Neural crest cell (in vitro differentiated cells): ENCODE measurements at places on chromosomes 2 and 18.

DNA sequence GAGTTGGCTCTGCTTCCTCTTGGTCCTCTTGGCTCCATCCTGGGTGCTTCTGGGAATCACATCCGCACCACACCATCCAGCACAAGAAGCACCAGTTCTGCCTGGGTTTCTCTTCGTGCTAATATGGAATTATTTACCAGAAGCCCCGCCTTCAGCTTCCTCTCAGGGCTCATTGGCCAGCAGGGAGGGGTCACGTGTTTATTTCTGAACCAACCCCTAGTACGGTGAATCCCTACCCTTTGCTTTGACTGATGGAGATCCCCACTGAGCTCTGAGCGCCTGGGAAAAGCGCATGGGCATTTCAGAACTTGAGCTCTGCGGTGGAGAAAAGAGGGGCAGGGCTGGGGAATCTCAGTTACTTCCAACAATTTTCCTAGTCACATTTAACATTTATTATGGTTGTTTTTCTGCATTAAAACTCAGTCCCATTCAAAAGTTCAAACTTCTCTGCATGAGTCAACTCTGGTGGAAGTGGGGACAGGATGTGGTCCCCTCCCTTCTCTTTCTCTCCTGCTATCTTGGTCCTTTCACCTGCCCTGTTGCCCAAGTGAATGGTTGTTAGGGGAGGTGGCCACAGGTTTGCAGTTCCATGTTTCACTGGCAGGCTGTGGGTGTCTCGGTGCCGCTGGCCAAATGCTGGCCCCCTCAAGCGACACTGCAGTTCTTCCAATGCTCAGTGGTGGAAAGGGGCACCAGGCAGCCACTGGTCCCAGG lies 76.4 kb upstream of the TTC39C start:
- no peaks in the 10 kb centered on the region for H3K36me3 ChIP-seq
- no peak for DNase-seq
- H3K4me3 ChIP-seq = no peak overlapping the region
- H3K27me3 ChIP-seq = no peaks in the 10 kb centered on the region
- H3K4me1 ChIP-seq = no peaks in the 10 kb centered on the region

DNA sequence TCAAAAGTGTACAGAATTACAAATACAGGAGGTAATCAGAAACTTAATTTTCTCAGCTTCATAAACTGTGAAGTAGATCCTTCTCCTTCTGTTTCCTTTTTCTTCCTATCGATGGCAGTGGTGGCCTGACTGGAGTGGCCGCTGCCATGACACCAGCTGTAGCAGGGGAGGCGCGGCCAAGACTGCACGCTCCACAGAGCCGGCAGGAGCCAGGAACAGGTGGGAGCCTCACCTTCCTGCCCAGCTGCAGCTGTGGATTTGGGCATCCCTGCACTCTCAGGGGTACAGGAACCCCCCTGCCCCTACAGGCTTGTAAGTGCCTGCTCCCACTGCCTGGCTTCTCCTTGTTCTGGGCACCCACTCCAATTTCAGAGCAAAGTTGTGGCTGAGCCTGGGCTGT lies 76.1 kb downstream of the EPB41L3 start:
- no peak overlapping the region for H3K4me3 ChIP-seq
- no peaks in the 10 kb centered on the region for H3K27me3 ChIP-seq
- no peak overlapping the region for H3K27ac ChIP-seq
- H3K4me1 ChIP-seq = no peaks in the 10 kb centered on the region
- no peak for DNase-seq

DNA sequence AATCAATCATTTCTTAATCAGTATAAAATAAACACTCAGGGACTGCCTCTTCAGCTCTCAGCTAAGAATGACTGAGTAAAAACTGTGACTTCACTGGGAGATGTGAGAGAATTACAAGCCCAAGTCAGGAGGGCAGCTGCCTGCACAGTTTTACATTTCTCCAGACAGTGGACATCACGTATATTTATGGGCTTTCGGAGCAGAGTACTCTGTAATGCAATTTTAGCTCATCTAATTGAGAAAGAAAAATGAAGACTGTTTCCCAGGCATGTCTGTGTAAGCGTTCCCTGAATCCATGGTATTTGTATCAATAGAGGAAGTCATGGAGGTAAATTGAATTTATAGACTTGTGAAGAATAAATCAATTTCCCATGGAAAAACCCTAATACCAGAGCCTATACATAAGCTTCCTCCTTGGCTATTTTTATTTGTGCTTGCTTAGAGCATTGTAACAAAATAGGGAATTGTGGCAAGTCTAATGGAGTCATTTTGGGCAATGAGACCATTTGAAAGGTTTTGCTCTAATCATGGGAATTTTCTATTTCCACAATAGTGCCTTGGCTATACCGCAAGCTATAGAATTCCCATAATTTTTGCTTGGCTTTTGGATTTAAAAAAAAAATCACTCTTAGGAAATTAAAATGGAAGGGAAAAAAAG lies 87.2 kb downstream of the SLC5A7 start:
- H3K36me3 ChIP-seq = no peaks in the 10 kb centered on the region
- H3K27ac ChIP-seq = no peak overlapping the region
- peaks cover 7% of the 10 kb centered on the region for H3K4me1 ChIP-seq
- no peaks in the 10 kb centered on the region for H3K27me3 ChIP-seq

- H3K27me3 ChIP-seq = peaks cover 4% of the 10 kb centered on the region
- no peak for DNase-seq
- H3K27ac ChIP-seq = no peak overlapping the region
- H3K4me1 ChIP-seq = no peaks in the 10 kb centered on the region
- no peaks in the 10 kb centered on the region for H3K36me3 ChIP-seq
- no peak overlapping the region for H3K4me3 ChIP-seq
Measured at GRCh38 chr18:24669015-24669414, 208.6 kb downstream of the HRH4 start.
